CD14-positive monocyte (primary cell): ENCODE measurements at places on chromosomes 16 and 17. TPM values are rescaled to one million over a fixed set of nuclear protein-coding genes. Genes with fewer than 3 reads are reported as not detected.

- no peak for DNase-seq
Measured at GRCh38 chr17:77313831-77314230, 173.1 kb downstream of the SEC14L1 start.

CRYBA1 gene
- not detected for polyA plus RNA-seq

GRCh38 chr17:8939496-8940334 is 25.8 kb downstream of the PIK3R5 start:
- no peak for DNase-seq

- no peak for DNase-seq
Measured at GRCh38 chr17:71494062-71494855, 626.6 kb upstream of the SOX9 start.

DNA sequence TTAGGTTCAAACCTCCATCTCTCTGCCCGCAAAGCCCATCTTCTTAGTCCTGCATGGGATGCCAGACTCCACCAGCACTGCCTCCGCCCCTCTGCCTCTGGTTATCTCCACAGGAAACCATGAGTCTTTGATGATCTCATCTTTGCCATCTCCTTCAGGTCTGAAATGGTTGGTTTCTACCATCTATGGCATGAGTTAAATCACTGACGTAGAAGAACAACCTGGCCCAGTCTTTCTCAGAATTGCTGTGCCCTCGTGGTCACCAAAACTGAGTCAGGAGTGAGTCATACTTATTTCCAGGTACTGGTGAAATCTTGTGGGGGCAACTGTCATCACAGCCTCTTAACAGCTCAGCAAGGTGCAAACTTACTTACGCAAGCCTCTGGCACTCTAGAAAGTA is 468.7 kb upstream of the C16orf82 start:
- DNase-seq = no peak

IL32 gene
- polyA plus RNA-seq = 5.6 TPM

DNA sequence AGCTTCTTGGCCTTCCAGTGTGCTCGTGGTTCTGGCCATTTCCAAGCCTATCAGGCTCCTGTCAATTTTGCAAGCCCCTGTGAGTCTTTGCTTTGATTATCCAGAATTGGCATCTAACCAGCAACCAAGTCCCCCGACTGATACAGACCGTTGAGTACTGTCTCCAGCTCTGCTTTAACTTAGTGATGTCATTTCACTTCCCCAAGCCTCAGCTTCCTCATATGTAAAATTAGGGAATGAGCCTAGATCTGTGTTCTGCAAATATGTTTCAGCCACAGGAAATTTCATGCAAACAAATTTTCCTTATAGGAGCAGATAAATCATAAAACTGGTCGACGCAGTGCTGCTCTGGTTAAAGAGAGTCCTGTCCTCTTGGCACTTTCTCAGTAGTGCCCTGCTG is 60.1 kb upstream of the WSB1 start:
- peak; percentile 72 for DNase-seq

DNA sequence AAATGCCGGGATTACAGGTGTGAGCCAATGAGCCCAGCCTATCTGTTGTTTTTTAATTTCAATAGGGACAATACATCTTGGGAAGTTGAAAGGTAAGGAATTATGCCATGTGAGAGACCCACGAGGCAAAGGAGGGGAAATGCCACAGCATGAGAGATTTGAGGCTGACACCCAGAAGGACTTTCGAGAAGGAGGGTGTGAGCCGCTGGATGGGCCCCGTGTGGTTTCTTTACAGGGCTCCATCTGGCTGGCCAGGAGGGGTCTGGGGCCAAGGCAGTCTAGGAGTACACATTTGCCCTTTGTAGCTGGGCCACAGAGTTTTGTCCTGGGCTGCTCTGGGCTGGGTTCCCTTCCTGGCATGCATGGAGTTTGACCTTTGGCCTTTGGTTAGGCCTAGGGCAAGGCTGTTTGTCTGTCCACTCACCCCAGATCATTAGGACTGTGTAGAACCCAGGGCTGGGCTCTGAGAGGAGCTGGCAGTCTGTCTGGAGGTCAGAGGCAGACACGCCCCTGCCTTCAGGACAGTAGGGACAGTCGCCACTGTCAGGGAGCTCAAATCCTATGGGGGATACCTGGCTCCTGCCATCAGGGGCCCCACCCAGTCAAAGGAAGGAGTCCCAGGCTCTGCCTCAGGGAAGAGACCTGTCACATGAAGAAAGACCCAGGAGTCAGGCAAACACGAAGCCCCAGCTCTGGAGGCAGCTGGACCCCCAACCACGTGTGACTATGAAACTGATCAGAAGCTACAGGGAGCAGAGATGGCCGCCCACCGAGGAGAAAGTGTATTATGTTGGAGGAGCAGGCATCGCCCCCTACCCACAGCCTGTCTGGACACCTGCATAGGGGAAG is 24.2 kb upstream of the NXPH3 start:
- DNase-seq = no peak

MT4 gene
- not detected for polyA plus RNA-seq

DNA sequence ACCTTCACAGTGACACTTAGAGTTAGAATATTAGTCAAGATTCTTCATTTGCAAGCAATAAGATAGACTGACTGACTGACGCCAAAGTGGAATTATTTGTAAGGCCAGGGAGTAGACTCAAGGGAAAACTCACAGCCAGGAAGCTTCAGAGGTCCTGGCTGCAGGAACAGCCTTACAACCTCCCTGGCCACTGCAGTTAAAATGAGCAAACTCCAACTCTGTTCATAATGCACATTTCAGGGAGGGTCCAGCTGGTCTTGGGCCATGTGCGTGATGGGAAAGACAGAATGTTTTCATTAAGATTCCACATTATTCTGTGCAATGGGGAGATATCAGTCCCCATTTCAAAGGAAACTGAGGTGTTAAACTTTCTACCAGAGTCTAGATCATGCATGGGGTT is 9.9 kb downstream of the CAPNS2 start:
- DNase-seq = no peak

DNA sequence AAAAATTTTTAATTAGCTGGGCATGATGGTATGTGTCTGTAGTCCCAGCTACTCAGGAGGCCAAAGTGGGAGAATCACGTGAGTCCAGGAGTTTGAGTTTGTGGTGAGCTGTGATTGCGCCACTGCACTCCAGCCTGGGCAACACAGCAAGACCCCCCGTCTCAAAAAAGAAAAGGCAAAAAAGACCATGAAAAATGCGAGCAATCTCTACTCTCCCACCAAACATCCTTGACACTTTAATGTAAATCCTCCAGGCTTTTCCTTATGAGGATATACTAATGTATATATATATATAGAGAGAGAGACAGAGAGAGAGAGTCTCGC is 28.1 kb downstream of the MMP15 start:
- DNase-seq = no peak

GRCh38 chr17:73902416-73903181 is 258.4 kb upstream of the SDK2 start:
- DNase-seq = no peak

GRCh38 chr17:74408815-74409214 is 23.1 kb upstream of the GPRC5C start:
- no peak for DNase-seq

DNA sequence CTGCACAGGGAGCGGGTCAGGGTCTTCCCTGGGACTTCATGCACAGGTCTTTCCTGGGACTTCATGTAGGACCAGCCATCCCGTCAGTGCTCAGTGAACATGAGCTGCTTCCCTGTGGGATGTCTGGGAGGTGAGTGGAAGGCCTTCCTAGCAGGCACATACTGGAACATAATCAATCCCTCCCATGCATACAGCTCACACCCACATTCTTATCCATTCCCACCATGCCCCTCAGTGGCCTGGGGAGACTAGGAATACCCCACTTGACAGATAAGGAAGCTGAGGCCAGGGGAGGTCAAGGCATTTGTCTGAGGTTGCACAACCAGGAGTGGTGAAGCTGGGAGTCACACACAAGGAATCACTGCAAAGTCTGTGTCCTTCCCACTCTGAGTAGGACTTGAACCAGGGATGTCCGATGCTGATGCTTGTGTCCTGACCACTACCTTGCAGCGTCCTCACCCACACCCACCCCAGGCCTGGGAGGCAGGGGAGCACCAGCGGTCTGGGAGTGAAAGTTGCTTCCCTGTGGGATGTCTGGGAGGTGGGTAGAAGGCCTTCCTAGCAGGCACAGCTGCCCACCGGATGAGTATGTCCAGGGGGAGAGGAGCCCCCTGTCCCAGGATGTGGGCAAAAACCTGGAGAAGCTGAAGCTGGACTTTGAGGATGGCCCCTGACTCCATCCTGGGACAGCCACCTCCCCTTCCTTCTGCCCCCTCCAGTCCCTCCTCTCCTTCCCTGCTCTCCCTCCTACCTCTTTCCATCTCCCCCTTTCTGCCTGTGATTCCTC is 1.0 kb upstream of the NLRC5 start:
- DNase-seq = peak; percentile 53

DNA sequence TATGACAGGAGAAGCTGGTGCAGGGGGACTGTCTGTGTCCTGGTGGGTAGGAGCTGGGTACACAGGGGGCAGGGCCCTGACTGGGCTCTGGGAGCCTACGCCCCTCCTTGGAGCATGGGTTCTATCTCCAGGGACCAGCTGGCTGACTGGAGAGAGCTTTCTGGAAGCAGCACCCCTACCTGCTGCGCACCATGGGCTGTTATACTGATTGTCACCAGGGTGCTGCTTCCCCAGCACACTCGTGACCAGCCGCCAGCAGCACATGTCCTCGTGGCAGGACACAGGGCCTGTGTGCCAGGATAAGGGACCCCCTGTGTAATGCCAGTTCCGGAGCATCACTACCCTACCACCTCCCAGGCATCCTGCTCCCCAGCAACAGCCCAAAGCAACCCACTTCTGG is 106.0 kb downstream of the AMFR start:
- no peak for DNase-seq

DNA sequence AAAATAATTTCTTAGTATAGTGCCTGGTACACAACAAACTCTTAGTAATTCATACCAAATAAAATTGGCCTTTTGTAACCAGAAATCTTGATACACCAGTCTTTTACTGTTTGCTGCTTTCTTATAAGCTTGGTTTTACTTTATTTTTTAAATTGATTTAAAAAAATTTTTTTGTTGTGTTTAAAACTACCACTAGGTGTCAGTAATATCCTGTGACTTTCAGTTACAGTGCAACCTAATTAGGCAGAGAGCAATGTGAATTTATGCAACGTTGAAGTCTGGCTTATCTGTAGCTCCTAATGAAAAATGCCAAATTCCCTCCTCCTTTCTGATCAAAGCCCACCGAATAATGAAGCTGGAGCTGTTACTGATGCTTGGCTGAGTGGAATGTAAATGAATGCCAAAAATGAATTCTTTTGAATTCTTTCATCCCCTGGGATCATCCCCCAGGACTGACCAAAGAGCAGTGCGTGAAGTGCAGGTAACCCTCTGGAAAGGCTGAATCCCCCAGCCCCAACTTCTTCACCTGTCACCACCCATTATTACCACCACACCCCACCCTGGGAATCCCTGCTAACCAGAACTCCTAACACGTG is 3.8 kb downstream of the ERCC4 start:
- DNase-seq = peak; percentile 21

DNA sequence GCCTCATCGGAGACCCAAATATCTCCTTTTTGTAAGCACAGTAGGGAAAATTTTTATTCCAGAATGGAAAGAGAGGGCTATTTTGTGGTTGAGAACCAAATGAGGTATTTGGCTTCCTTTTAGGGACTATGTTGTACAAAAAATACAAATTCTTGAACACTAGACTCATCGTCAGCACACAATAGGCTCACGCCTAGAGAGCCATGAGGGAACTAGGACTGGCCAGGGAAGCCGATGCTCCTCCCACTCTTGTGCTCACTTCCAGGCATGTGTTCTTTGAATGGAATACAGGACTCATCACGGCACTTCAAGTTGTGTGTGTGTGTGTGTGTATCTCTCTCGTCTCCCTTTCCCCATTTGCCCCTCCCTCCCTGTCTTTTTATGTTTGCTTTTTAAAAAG is 17.8 kb upstream of the BLMH start:
- DNase-seq = no peak

DNA sequence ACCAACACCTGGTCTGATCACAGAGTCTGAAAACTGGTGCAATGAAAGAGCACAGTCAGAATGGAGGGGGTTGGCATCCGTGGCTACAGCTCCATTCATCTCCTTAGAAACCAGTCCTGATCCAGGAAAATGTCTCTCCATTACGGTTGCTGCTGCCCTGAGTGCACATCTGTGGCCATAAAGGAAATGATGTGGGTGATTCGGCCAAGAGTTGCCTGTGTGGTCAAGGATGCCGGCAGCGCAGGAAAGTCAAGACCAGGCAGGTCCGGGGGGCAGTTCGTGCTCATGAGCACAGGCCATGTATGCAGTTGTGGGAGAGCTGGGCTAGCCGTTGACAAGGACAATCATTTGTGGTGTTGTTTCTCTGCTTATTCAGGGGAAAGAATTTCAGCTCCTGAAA is 5.9 kb downstream of the XAF1 start:
- no peak for DNase-seq

DNA sequence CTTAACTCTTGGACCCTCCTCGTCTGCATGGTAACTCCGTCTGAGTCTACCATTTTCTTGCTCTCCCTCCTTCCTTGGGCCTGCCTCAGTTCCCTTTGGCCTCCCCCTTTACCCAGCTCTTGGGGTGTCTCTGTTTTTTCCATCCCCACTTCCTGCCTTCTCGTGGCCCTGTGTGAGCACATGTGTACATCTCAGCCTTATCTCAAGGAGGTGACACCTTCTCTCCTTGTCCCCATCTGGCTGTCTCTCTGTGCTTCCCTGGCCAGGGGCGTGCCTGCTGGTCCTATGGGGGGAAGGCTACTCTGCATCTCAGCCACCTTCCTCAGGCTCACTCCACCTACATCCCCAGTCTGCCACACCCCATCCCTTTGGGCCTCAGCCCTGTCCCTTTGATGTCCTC is 6.6 kb downstream of the CTF1 start:
- no peak for DNase-seq

SOX9 gene
- not detected in 2 replicates for polyA plus RNA-seq

DNA sequence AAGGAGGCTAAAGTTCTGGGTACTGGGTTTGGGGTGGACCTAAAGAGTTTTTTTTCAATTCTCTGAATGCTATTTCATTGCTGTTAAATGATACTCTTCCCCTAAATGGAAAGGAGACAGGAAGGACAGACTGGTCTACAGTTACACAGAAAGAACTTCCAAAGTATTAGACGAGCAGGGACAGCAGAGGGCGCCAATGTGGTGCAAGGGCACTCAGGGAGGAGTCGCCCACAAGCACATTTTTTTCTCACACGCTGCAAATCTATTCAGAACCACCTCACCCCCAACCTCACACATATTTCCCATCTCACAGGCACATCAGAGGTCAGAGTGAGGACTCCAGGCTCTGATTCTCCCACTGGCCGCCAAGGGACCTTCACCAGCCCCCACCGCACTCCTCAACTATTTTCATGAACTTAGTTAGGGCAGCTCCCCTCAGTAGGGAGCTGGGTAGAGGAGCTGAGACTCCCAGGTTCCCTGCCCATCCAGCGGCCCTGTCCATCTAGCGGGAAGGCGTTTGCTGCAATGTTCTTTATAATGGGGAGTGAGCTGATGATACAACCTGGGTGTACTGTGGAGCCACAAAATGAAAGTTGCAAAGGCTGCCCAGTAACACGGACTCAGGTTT is 6.8 kb upstream of the CA4 start:
- peak; percentile 44 for DNase-seq

- peak; percentile 89 for DNase-seq
Measured at GRCh38 chr17:13931800-13932460, 137.4 kb upstream of the COX10 start.

GRCh38 chr17:17300624-17301568 is 2.3 kb upstream of the NT5M start:
- DNase-seq = peak; percentile 33

DLX4 gene
- polyA plus RNA-seq = not detected

C16orf74 gene
- polyA plus RNA-seq = 26.6 TPM

GRCh38 chr16:56298948-56299596 is 107.8 kb downstream of the GNAO1 start:
- DNase-seq = no peak
